Natural killer cell (primary cell): ENCODE measurements at places on chromosomes 1 and 21.
A peak's percentile ranks its signal among the peaks of the same experiment; 100 is the strongest.

DNA sequence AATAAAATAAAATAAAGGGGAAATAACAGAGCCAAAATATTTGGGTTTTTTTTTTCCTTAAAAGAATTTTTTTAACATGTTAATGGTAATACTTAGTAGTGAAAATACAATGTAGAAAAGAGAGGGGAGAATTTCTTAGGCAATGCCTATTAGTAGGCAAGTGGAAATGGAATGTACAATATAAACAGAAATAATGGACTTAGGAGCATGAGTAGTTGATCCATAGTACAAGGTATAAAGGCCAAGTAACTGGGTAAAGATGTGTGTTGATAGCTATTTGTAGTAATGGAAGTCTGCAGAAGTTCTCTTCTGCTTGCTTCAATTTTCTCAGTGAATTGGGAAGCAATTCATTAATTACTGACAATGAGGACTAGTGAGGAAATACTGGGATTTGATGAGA is 34.4 kb downstream of the TESK2 start:
- no peak for DNase-seq
- no peaks in the 10 kb centered on the region for H3K4me1 ChIP-seq
- H3K4me3 ChIP-seq, result no peak overlapping the region
- no peaks in the 10 kb centered on the region for H3K27me3 ChIP-seq
- no peak overlapping the region for H3K27ac ChIP-seq
- H3K36me3 ChIP-seq, result no peaks in the 10 kb centered on the region

DNA sequence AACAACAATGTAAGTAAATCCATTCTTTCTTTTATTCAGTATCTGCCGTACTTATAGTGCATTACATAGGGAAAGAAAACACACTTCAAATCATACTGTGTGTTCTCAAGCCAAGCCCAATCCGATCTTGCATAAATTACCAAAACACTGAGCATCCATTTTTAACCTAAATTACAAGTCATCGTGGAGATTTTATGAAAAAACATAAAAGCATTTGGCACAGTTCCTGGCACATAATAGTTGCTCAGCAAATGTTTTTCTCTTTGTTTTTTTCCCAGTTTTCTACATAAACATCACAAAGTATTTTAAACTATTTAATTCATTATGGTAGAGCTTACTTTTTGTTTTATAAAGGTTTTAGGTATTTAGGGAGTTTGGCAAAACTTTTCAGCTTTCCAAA is 48.1 kb upstream of the LRRC8C start:
- H3K4me3 ChIP-seq, result no peak overlapping the region
- H3K27ac ChIP-seq, result no peak overlapping the region
- DNase-seq, result no peak
- H3K4me1 ChIP-seq, result no peaks in the 10 kb centered on the region
- peaks cover 11% of the 10 kb centered on the region for H3K36me3 ChIP-seq

- H3K36me3 ChIP-seq, result no peaks in the 10 kb centered on the region
- no peak overlapping the region for H3K4me3 ChIP-seq
- peak; percentile 64 for DNase-seq
- H3K4me1 ChIP-seq, result peaks cover 22% of the 10 kb centered on the region
- H3K27me3 ChIP-seq, result no peaks in the 10 kb centered on the region
Observed at GRCh38 chr1:42319871-42320484, 15.1 kb downstream of the FOXJ3 start.

DNA sequence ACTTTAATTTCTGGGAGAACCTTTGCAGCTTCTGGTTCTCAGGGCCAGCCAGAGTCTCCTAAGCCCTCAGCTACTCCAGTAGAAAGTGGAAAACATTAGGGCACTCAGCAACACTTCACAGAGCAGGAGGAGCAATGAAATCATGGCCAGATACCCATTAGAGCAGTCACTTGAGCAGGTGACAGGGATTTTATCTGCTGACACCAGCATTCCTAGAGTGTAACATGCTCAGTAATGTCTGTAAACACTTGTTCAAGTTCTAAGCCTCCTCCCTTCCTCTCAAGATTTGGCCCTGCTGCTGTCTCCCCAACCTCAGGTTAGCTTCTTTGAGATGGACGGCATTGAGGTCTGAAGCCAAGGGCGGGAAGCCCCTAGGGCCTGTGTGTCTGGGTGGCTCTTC is 218.0 kb downstream of the GRIK3 start:
- no peaks in the 10 kb centered on the region for H3K27me3 ChIP-seq
- H3K36me3 ChIP-seq, result no peaks in the 10 kb centered on the region
- no peak overlapping the region for H3K4me3 ChIP-seq
- no peaks in the 10 kb centered on the region for H3K4me1 ChIP-seq
- H3K27ac ChIP-seq, result no peak overlapping the region
- no peak for DNase-seq
